ENCODE measurements at places on chromosomes 3 and 15.

GRCh38 chr3:126126811-126127431 lies 43.0 kb upstream of the SLC41A3 start:
- DNase-seq = no peak

DNA sequence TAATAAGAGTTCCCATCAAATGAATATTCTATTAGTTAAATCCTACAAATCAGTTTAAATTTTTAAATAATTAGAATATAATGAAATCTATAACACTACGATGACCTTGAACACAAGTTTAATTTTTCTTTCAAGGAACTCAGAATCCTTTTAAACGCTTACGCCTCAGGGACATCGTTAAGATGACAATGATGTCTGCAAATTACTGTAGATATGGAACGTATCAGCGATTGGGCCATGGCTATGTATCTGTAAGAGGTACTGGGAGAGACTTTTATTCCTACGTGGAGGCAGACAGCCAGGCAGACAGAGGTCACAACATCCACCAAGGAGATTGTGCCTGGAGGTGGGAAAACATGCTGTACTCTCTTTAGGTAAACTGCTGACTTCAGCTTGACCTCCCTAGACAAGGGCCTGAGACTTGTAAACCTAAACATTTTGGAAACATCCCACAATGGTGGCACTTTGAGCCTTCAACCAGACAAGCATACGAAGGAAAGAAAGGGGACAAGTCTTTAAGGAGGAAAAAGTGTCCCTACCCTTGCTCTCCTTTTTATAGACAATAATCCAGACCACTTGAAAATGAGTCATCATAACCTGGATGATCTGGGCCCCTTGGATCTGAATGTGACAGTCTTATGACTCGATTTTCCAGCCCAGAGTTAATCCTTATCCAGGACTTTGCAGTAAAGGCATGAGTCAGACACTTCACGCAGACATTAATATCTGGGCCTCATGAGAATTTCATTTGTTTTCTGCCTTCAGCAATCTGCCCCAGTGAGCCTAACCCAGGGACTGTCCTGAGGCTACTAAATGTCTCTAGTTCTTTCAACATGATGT lies 6.8 kb upstream of the LDHAL6B start:
- DNase-seq = no peak

DNA sequence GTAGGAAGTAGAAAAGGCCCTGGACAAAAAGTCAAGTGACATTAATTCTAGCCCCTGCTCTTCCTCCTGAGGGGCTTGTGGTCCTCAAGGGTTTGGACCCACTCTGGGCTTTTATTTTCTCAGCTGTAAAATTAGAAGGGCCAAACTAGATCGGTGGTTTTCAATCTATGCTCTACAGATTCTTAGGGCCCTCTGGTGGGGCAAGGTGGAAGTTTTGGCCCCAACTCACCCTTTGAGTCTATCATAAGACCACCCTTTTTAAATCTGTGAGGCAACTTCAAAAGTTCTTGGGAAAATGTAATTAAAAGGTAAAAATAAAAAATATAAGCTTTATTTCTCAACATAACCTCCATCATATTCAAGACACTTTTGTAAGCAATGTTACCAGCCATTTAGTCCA lies 25.6 kb upstream of the CFAP161 start:
- DNase-seq = no peak

GRCh38 chr3:157131861-157132260 lies 28.1 kb downstream of the CCNL1 start:
- DNase-seq = no peak

- DNase-seq = no peak
Observed at GRCh38 chr15:74259821-74260607, 23.9 kb downstream of the CCDC33 start.

- DNase-seq = no peak
Observed at GRCh38 chr3:50267280-50267913, 1.6 kb upstream of the SEMA3B start.

DNA sequence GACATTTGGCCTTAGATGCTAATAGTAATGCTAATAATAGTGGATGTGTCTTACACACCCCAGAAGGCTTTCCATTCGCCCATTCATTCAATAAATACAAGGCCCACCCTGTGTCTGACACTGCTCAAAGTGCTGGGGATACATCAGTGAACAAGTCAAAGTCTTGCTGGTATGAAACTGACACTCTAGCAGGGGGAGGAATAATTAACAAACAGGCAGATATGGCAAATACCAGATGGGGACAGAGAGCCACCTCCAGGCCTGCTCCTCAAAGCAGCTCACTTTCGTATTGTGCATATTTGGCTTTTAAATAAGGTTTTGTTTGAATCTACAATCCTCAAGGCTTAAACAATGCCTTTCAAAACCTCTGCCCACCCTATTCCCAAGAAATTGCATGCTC lies 28.3 kb upstream of the LYZL4 start:
- DNase-seq = no peak

- DNase-seq = no peak
Observed at GRCh38 chr3:17602126-17602525, 140.3 kb downstream of the TBC1D5 start.

- DNase-seq = no peak
Observed at GRCh38 chr15:65211482-65211982, 259 bp upstream of the CILP start.

- DNase-seq = no peak
Observed at GRCh38 chr3:7029562-7029961, 168.6 kb downstream of the GRM7 start.

GRCh38 chr3:189355481-189356201 lies 183.9 kb downstream of the TPRG1 start:
- no peak for DNase-seq

DNA sequence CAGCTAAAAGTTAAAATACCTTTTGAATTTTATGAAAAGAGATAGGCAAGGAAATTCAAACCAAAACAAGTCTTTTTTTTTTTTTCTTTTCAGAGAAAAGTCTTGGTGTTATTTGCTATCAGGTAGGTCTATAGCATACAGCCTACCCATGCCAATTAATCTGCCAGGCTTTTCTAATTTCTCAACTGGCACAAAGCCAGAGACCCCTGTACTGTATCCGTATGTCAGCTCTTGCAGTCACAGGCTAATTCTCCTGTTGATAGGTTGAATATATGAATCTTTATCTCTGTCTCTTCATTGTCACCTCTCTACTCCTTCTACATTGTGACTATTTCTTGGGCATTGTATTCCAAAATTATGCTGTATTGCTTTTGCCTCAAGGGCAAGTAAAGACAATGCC lies 133.4 kb downstream of the IL5RA start:
- no peak for DNase-seq

- DNase-seq = no peak
Observed at GRCh38 chr3:42906848-42907183, 874 bp downstream of the ZNF662 start.

DNA sequence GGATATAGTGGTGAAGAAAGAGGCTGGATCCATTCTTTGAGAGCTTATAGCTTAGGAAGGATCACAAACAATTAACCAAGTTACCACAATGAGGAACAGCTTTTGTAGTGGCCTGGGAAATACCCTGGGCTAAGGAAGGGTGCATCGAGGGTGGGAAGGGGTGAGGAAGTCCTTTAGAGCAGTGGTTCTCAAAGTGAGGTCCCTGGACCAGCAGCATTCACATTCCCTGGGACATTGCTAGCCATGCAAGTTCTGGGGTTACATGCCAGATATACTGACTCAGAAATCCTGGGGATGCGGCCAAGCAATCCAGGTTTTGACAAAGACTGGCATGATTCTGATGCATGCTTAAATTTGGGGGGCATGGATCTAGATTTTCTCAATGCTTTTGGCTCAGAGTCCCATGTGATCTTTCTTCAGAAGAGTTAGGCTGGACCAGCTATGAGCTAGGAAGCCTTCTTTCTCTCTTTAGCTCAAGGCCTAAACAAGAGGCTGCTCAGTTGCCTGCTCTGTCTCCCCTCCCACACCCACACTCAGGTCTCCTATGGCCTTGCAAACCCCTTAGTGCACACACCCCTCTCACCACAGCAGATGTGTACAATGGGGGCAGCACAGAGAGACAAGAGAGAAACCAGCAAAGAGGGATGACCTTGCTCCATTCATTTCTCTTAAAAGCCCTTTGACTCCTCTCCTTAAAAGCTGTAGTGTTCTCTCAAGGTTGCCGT lies 1.8 kb upstream of the CCR1 start:
- no peak for DNase-seq

GRCh38 chr3:40042752-40043443 lies 233.5 kb downstream of the MYRIP start:
- no peak for DNase-seq

DNA sequence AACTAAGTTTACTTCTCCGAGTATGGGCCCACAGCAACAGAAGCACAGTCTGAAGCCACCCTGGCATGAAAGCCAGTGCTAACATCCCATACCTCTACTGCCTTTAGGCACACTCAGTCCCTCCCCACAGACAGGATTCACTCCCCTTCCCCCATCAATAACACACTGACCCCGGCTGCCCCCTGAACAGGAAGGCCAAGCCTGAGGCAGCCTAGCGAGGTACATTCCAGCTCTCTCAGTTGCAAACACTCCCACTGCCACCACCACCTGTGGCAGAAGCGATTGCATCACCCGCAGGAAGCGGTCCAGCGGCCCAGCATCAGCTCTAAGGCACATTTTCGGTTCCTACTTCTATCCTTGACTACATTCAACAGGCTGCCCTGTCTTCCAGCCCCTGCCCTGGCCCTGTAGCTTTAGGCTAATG lies 7.0 kb upstream of the BMF start:
- peak; percentile 77 for DNase-seq

DNA sequence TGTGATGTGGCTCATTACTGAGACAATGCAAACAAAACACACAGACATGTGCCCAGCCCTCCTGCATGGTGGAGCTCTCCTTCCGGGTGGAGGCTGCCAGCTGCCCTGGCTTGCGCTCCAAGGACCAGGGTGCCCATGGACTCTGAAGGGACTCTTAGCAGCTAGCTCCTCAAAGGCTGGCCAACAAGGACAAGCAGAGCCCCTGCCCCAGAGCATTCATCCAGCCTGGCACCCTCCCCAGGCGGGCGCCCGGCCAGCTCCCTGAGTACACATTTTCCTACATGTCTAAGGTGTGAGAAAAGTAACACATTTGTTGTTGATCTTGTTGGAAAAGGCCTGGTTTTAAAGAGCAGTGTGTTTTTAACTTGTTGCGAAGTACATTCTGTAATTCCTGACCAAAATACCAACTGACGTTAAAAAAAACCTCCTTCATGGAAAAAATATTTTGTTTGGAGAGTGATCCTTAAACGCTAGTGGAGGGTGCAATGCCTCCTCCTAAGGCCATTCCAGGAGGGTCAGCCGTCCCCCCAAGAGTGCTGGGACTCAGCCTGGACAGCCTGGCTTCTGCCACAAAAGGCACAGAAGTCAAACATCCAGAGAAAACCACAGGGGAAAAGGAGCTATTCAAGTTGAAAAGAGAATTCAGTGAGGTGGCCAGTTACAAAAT lies 86.9 kb downstream of the KLF15 start:
- DNase-seq = no peak

GRCh38 chr3:14143271-14144225 lies 18.7 kb downstream of the TMEM43 start:
- DNase-seq = no peak

DNA sequence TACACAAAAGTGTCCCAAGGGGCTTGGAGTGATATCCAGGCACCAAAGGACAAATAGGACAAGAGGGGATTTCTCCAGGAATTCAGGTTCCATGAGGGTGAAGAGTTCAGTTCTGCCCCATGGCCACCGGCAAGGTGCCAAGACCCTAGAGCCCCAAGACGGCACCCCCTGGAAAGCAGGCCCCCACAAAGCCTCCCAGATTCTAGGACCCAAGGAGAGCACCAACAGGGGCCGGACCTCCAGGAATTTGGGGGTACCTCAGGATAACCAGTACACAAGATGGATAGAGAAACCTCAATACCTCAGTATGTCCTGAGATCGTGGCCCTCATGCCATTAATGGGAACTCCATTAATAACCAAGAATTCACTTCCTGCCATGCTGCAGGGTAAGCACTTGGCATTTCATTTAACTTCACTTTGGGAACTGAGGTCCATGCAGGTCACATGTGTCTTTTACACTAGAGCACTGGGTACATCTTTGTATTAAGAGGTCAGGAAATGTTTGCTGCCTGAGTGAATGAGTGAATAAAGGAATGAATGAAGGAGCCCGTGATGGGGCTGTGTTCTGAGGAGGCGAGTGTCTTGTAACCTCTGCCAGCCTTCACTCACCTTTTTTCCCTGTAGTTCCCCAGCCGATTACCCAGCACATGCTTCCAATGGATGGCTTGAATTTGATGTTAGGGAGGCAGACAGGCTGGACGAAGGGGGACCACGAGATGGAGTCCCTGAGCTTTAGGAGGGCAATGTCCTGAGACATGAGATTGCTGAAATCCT lies 15.5 kb upstream of the PRSS50 start:
- no peak for DNase-seq

DNA sequence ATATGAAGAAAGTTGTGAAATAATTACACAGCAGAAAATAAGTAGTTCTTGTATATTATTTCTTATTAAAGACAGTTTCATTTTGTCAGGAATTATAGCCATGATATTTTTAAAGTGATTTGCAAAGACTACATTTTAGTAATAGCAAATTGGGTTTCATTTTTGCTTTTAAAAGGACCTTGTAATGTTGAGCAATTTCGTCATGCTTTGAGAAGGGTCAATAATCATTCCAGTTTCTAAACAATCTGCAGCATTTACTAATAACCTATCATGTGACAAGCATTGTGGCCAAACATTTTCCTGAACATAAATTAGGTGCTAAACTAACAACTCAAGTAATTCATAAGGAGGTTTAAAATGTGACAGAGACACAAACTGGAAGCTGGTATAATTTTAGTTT lies 214.4 kb upstream of the CBLB start:
- DNase-seq = no peak

- no peak for DNase-seq
Observed at GRCh38 chr3:106184540-106185457, 316.0 kb upstream of the CBLB start.

DNA sequence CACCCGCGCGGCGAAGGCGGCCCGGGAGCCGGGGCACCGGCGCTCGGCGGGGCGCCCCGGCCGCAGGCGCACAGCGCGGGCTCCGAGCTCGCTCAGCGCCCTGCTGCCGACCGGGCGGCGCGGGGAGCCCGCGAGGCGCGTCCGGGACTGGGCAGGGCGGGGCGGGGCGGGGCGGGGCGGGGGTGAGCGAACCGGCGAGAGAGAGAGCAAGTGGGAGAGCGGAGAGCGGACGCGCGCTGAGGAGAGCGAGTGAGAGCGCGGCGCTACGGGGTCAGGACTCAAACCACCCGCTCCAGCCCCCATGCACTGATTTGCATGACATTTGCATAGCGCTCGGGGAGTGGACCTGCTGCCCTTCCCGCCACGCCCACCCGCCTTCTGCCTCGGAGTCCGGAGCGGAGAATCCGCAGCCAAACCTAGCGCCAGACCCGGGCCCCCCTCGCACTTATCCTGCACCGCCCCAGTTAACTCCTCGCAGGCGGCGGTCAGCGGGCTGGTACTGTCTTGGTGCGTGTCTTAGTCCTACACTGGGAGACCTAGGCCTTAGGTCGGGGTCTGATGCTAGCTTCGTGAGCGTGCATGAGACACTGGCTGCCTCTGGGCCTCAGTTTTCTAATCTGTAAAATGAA lies at the start of gene MYLK:
TSS of gene MYLK (minus strand) at position 130 of the 629 bp plus-strand sequence. CDS start 90,491 bp downstream, outside the sequence.
- no peak for DNase-seq

- no peak for DNase-seq
Observed at GRCh38 chr3:65605876-65606432, 432.8 kb downstream of the MAGI1 start.
